Vagina (tissue), 2 donors: ENCODE measurements at places on chromosomes 13 and 19.

GRCh38 chr19:30235946-30236345, 136.2 kb upstream of the ZNF536 start:
- no peak for DNase-seq

- DNase-seq = no peak
Measured at GRCh38 chr13:75302071-75302698, 179.8 kb downstream of the TBC1D4 start.

DNA sequence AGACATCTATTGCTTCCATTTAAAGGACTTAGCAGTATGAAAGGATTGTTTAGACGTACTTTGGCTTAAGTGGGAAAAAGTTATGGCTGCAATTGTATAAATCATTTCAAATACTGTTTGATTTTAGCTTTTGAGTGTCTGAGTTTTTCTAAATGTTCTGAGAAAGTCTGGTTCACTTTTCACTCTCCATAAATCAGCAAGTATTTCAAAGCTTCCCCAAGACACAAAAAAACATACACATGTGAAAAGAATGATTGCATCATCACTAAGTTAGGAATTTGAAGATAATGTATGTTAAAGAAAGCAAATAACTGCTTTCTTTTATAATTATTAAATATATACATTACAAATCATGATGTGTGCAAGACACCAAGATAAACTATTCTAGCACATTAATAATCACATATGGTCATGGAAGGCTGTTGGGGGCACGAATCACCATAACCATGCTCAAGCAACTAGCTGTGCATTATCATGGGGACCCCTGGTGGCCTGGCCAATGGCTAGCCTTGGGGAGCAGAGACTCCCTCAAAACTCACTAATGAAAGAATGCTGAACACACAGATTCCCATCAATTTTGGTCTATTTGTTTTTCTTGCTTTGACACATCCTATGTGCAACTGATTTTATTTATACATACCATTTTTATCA, 111.1 kb downstream of the MIPEP start:
- DNase-seq = no peak

DNA sequence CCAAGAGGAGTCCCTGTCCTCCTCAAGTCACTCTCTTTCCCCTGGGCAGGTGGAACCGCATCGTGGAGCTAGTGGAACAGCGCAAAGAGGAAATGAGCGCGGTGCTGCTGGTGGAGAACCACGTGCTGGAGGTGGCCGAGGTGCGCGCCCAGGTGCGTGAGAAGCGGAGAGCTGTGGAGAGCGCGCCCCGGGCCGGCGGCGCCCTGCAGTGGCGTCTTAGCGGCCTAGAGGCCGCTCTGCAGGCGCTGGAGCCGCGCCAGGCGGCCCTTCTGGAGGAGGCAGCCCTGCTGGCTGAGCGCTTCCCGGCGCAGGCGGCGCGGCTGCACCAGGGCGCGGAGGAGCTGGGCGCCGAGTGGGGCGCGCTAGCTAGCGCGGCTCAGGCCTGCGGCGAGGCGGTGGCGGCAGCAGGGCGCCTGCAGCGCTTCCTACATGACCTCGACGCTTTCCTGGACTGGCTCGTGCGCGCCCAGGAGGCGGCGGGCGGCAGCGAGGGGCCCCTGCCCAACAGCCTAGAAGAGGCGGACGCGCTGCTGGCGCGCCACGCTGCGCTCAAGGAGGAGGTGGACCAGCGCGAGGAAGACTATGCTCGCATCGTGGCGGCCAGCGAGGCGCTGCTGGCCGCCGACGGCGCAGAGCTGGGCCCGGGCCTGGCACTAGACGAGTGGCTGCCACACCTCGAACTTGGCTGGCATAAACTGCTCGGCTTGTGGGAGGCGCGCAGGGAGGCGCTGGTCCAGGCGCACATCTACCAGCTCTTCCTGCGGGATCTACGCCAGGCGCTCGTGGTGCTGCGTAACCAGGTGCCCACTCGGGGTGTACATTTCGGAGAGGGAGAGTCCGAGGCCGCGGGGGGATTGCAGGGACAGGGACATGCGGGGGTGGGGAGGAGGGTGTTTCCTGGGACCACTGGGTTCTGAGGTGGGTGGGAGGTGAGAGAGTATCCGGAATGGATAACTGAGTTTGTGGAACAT, 52.8 kb downstream of the SPTBN4 start:
- DNase-seq = no peak

DNA sequence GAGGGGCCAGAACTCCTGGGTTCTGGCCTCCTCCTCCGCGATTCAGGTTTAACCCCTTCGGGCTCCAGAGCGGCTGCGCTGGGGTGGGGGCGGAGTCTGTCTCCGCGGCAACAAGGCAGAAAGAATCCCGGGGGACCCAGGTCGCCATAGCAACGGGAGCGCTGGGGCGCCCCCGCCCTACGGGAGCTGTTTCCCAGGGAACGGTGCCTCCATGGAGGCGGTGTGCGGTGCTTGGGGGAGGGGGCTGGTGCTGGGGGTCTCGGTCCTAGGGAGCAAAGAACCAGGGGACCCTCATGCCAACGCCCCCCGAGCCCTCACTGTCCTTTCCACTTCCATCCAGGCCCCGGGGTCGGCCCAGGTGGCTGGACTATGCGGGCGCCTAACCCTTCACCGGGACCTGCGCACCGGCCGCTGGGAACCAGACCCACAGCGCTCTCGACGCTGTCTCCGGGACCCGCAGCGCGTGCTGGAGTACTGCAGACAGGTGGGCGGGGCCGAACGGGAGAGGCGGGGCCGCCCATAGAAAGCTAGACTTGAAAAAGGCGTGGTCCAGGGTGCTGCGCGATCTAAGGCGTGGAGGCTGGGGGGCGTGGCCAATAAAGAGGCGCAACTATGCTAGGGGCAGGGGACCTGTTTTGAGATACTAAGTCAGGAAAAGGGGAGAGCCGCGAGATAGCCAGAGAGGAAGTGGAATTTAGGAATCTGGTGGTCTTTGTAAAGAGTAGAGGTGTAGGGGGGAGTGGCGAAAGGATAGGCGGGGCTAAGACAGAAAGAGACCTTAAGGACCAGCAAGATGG, 1.2 kb downstream of the APLP1 start:
- DNase-seq = no peak

DNA sequence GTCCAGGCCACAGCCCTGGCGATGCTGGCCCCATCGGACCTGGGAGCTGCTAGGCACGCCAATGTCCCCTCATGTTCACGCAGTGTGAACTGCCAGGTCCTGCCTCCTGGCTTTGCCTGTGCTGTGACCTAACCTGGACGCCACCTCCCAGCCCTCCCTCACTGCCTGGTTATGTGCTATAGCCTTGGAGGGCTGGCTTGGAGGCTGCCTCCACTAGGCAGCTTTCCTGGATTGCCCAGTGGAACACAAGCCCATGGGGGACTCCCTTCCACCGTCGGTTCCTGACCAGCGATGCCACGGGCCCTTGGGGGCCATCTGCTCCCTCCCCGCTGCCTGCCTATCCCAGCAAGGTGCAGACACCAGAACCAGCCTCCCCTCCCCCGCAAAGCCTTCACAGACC, 15.2 kb upstream of the UQCR11 start:
- no peak for DNase-seq

- no peak for DNase-seq
Measured at GRCh38 chr13:66627512-66627911, 602.6 kb downstream of the PCDH9 start.

DNA sequence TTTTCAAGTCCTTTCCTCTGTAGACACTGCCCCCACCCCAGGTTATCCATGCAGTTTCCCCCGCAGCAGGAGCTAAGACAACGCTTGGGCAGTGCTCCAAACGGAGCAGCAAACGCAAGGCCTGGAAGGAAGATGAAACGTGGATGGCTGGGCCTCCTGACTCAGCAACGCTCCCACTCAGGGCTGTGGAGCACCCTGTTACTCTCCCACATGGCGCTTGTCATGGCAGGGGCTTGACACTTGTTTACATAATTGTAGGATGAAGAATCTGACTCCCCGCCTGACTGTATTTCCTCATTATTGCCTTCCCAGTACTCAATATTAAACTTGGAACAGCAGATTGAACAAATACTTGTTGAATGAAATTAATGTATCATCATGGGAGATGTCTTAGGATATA, 799 bp upstream of the C1QTNF9B start:
- no peak for DNase-seq

DNA sequence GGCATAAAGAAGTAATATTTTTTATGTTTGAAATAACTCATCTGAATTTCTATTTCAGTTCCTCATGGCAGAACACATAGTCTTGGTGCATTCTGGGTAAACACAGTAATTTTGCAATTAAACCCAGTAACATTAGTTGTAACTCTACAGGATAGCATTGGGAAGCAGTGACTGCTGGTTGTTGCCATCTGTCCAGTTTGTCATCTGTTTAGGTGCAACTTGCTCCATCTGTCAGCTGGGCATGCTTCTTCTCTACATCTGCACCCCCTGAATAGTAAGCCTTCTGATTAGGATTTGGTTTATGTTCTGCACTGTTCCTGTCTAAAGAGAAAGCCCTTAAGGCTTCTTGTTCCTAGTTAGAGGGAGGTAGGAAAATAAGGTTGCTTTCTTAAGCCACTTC, 63.5 kb upstream of the CSNK1A1L start:
- no peak for DNase-seq

DNA sequence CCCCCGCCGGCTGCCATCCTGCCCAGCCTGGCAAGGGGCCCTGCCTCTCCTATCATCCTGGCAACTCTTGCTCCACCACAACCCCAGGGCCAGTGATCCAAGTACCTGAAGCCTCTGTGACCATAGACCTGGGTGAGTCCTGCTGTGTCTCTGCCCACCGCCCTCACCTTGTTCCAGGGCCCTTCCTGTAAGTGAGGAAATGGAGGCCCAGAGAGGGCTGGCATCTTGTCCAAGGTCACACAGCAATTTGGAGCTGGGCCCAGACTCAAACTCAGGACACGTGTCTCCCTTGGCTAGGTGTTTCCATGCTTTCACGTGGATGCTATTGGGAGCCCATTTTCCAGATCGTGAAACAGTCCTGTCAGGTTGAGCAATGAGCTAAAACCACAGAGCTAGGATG, 3.7 kb downstream of the CREB3L3 start:
- DNase-seq = no peak

GRCh38 chr13:27411341-27411740, 13.1 kb upstream of the GTF3A start:
- DNase-seq = no peak

GRCh38 chr19:41795031-41795461, 1.3 kb upstream of the CEACAM3 start:
- DNase-seq = no peak

DNA sequence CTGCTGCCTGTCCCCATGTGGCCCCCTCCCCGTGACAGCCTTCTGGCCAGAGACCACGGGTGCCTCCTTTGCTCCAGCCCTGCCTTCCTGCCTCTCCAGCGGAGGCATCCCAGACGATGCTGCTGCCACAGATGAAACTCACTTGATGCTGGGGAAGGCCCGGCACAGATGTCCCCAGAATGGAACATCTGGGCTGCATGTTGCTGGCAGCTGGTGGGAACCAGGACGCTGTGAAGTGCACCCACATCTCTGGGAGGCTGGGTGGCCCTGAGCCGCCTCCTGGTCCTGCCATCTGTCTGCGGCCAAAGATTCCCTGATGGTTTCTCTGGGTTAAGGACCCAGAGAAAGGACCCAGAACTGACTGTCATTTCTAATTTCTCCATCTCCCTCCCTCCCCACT, 51.9 kb upstream of the PTPRS start:
- no peak for DNase-seq

DNA sequence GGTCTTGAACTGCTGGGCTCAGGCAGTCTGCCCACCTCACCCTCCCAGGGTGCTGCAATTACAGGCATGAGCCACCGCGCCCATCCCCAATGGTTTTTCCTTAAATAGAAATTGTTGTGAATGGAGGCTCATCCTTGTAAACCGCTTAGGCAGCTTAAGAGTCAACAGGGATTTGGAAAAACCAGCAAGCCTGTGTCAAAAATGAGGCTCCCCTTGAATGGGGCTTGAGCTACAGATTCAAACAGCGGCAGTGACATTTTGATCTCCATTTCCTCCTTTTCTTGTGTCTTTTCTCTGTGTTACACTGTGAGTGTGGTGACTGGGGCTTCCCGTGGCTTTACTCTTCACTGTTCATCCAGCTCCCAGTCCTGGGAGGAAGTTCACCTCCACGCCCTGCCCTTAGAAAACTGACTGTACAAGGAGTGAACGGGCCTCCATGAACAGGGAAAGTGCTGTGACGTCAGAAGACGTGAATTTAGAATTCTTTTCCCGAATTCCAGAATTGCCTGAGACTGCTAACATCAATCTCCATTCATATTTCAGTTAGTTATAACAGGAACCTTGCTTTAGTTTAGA, 15.3 kb upstream of the RAB8A start:
- DNase-seq = no peak

- DNase-seq = no peak
Measured at GRCh38 chr19:38233740-38234251, 9.8 kb upstream of the DPF1 start.

GRCh38 chr13:110597041-110597689, 18.2 kb upstream of the NAXD start:
- DNase-seq = no peak

DNA sequence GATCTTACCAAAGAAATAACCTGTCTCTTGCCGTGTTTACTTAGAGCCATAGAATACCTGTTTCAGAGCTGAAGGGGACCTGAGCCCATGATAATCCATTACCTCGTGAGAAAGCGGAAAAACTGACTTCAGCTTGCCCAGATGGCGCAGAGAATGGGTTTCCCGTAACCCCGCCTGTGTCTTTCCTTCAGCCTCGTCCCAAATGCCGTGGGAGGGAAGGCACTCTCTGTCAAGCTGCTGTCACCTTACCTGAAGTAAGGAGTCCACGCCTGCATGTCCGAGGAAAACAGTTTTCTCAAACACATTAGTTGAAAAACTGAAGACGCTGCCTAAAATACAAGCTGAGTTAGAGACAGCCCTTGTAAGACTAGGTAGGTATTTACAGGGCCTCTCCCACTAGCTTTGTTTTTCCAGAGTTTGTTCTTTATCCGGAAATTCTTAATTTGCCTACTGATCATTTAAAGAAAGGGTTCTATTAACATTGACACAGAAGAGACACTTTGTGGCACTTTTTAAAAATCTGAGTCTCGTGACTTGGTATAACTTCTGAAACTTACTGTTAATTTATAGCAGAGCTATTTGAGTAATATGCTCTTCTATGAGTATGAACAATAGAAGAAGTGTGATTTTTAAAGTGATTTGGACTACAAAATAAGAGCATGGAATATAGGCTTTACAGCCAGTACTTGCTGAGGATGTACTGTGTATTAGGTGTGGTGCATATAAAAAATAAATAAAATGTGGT, 1.3 kb upstream of the INTS6 start:
- no peak for DNase-seq

DNA sequence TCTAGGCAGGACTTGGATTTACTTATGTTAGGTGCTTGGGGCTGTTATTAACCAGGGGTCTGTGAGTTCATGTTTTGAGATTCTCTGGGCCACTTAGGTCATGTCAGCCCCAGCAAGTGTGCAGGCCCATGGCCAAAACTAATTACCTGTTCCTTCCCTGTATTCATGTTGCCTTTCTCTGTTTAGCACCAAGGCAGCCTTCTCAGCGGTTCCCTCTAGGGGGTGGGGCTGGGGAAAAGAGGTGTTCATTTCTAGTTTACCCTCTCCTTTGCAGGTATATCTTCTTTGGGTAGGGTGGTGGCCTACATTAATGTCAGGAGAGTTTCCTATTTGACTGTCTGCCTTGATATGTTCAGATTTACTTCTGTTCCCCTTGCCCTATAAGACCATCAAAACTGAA, 61.7 kb downstream of the PDS5B start:
- DNase-seq = no peak
